ENCODE measurements at places on chromosomes 4 and X. TPM values are rescaled to one million over a fixed set of nuclear protein-coding genes. Genes with fewer than 3 reads are reported as not detected.
A peak's percentile ranks its signal among the peaks of the same experiment; 100 is the strongest.

The CT55 gene
- total RNA-seq: not detected

The HSD17B10 gene
- total RNA-seq: 135 TPM

The INTU gene
- 0.35 TPM for total RNA-seq

The RPS6KA6 gene
- total RNA-seq: 0.33 TPM

The ARHGAP6 gene
- total RNA-seq: not detected

The ATP2B3 gene
- total RNA-seq: not detected

The MAGEC3 gene
- total RNA-seq: not detected

The TMEM154 gene
- 18.5 TPM for total RNA-seq

The TMEM184C gene
- 19.2 TPM for total RNA-seq

The FAM47E gene
- not detected for total RNA-seq

The UGT2A1 gene
- not detected for total RNA-seq

The GLOD5 gene
- total RNA-seq: not detected

The VCX3B gene
- not detected for total RNA-seq

The IDS gene
- 38.5 TPM for total RNA-seq

The SHISA3 gene
- 0.21 TPM for total RNA-seq

The LEF1 gene
- 211 TPM for total RNA-seq

The PPP1R2C gene
- not detected for total RNA-seq

GRCh38 chr4:74325886-74326285 lies 17.6 kb downstream of the EPGN start:
- DNase-seq: no peak

DNA sequence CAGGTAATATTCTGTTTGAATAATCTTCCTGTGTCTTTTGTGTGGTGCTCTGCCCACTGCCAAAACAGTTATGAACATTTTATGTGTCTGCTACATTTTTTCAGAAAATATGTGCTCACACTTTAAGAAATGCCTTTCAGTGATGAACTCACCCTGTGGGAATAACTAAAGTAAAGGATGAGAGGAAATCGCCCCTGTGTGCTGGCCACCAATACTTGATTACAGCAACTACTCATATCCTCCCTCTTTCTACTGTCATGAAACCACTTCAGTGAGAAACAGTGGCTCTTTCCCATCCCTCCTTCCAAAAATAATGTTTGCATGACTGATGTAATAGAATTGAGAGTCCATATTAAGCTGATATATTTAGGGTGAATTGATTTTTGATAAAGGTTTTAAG lies 900.9 kb downstream of the RAB28 start:
- no peak for DNase-seq

DNA sequence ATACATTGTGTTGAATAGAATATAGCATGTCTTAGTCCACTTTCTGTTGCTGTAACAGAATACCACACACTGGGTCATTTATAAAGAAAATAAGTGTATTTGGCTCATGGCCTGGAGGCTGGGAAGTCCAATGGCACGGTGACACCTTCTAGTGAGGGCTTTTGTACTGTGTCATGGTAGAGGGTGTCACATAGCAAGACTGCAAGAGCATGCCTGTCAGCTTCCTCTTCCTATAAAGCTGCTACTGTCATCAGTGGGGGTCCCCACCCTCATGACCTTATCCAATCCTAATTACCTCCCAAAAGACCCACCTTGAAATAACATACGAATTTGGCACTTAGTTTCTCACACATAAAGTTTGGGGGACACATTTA lies 193.2 kb downstream of the PTTG2 start:
- no peak for DNase-seq

- no peak for DNase-seq
Measured at GRCh38 chr4:164997324-164997723, 19.9 kb upstream of the TRIM61 start.

DNA sequence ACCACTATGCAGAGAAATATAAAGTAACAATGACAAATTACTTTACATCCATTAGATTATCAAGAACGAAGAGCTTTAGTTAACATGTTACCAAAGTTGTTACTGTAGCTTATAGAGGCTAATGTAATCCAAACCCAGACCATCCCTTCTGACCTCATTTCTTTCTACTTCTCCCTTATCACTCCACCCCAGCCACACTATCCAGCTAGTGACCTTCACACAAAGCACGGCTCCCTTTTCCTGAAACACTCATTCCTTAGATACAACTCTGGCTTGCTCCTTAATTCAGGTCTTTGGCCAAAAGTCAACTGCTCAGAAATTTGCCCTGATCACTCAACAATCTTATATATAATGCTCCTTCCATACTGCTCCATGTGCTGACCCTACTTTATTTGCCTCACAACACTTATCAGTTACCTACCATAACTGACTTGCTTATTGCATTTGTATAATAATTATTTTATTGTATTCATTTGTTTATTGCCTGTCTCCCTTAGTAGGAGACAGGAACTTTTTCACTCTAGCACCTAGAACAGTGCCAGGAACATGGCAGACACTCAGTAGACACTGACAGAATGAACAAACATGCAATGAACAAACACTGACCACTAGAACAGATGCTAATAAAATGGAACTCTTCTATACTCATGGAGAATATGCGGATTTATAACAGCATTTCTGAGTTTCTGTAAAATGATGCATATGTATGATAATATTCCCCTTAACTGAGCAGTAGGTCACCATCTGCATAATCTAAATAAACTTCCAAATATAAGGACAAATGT lies 67.6 kb downstream of the EIF4E start:
- DNase-seq: no peak

DNA sequence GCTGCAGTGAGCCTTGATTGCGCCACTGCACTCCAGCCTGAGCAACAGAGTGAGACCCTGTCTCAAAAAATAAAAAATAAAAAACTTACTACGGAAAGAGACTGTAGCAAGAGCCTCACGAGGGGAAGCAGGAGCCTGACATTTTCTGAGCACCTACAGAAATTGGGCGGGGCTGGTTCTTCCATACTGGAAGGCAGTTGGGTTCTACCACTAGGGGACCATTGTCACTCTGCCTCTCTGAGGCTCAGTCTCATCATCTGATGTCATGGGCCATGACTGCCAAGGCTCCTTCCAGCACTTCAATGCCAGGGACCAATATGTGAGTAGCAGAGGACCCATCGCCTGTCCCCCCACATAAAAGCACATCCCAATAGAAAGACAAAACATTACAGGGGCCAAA lies 8.2 kb downstream of the SH3KBP1 start:
- DNase-seq: no peak

DNA sequence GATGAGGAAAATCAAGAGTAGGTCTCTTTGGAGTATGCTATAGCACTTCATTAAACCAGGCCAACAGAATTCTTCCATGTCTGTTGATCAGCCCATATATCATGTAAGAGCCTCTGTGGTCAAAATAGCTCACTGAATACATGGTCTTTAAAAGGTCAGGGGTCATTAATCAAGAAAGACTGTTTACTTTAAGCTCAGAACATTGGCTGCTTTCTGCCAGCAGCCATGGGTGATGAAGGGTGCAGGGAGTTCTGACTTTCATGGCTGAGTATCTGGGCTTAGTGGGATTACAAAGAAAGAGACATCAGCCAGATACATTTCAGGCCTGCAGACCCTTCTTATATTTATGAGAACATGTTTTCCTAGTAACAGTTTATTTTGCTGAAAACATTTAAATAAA lies 7.1 kb upstream of the C4orf54 start:
- no peak for DNase-seq

GRCh38 chr4:118774321-118774720 lies 61.6 kb downstream of the SEC24D start:
- DNase-seq: no peak

- DNase-seq: no peak
Measured at GRCh38 chrX:356385-357034, 30.2 kb downstream of the PPP2R3B start.

DNA sequence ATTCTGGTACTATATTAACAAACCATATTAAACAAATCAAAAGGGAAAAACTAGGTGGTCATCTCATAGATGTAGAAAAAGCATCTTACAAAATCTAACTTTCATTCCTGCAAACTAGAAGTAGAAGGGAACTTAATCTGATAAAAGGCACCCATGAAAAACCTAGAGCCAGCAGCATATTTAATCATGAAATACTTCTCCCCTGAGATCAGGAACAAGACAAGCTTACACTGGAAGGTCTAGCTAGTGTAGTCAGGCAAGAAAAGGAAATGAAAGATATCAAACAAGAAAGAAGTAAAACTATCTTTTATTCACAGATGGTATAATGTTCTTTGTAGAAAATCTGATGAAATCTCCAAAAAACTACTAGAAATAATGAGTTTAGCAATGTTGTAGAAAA lies 41.2 kb downstream of the ATP10D start:
- no peak for DNase-seq

- DNase-seq: no peak
Measured at GRCh38 chr4:176009254-176009653, 56.4 kb upstream of the WDR17 start.

DNA sequence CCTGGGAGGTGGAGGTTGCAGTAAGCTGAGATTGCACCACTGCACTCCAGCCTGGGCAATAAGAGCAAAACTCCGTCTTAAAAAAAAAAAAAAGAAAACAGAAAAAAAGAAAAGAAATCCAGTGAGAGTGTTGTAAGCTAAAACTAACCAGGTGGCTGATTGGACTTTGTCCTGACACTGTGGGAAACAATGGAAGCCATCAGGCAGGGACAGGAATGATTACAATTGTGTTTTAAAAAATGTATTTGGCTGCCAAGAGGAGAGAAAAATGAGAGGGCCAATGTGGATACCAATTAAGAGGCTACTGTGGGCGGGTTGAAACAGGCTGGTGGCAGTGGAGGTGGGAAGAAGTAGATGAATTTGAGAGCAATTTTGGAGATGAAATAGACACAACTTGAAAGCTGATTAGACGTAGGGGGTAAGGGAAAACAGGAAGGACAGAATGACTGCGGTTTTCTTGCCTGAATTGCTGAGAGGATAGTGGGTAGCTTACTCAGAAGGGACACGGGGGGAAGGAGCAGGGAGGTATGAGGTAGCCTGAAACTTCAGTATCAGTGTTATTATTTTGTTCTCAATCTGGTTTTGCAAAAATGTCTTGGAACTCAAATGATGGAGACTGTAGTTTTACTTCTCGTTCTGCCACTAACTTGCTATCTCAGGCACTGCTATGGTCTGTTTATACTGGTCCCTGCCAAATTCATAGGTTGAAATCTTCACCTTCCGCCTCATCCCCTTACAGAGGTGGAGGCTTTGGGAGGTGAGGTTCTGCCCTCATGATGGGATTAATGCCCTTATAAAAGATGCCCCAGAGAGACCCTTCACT lies 45.6 kb upstream of the CHRNA9 start:
- no peak for DNase-seq

GRCh38 chrX:1283741-1284140 lies 15.1 kb downstream of the CSF2RA start:
- DNase-seq: no peak

- DNase-seq: no peak
Measured at GRCh38 chr4:135418353-135418752, 1216.8 kb upstream of the PABPC4L start.

DNA sequence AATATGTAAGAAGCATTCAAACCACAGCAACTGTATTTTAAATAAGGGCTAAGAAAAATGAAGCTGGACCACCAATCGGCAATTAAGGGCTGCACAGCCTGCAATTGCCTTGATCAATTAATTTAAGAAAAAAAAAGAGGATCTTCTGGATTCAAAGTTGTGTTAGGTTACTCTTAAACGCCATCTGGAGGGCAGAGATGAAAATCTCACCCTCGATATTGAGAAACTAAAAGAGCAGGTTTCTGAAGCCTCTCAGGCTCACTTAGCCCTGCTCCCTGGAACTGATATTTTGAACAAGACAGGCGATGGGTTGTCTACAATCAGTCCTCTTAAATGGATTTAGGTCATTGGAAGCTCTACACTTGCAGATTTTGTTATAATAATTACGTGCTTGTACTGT lies 579.4 kb downstream of the GRXCR1 start:
- DNase-seq: no peak

GRCh38 chr4:183960962-183961541 lies 55.9 kb downstream of the STOX2 start:
- no peak for DNase-seq

- DNase-seq: peak; percentile 52
Measured at GRCh38 chrX:110412971-110413726, 54.5 kb downstream of the RTL9 start.

DNA sequence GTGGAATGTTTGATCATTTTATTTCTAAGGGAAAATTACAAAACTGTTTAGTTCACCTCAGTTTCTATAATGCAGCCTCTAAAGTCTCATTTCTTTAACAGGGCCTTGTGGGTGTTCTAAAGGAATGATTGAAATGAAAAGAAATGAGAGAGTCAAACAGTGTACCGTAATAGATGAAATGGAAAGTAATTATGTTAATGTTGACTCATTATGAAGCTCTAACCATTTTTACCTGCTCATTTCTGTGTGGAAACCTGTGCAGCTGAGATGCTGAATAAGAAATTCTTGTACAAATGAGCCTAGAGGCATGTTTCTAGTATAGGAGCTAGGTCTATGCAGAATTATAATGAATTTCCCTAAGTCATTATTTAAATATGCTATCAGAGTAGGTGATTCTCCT lies 45.2 kb upstream of the RPA4 start:
- no peak for DNase-seq

GRCh38 chr4:33714971-33715370 lies 2529.3 kb downstream of the ARAP2 start:
- no peak for DNase-seq

GRCh38 chr4:150436598-150437370 lies 145.2 kb upstream of the MAB21L2 start:
- no peak for DNase-seq

DNA sequence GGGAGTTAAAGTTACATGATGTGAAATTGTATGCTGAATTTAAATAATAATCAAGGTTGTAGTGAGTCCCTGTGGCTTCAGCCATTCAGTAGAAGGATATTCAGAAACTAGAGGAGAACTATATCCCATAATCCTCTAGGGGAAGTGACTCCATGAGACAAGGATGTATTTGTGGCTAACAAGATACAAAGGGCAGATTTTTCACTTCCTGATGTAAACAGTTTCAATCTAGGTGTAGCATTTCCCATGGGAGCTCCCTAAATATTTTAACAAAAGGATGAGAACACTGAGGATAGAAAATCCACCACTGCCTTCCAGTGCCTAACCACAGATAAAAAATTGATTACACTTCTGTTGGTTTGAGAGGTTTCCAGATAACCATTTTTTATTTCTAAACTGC lies 435.4 kb upstream of the TENM3 start:
- DNase-seq: no peak

DNA sequence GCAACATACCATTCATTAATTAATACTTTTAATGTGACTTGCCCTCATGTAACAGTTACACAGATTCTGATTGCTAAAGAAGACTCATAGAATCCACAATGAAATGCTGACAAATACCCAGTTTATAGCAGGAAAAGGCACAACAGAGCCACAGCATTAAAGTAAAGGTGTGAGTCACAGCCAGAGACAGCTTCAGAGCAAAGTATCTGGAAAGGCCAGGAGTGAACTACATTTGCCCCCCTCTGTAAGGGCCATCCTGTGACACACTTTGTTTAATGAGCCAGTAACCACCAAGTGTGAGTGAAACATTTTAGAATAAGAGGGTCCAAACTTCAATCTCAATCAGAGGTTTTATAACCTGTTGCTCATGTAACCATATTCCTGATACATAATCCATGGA lies 133.8 kb upstream of the TACR3 start:
- no peak for DNase-seq

GRCh38 chr4:2388429-2389182 lies 29.8 kb downstream of the ZFYVE28 start:
- no peak for DNase-seq
